ENCODE measurements at places on chromosomes 3 and 15. TPM values are rescaled to one million over a fixed set of nuclear protein-coding genes. Genes with fewer than 3 reads are reported as not detected.
A peak's percentile ranks its signal among the peaks of the same experiment; 100 is the strongest.

FBXO40 gene
- not detected for total RNA-seq

DNA sequence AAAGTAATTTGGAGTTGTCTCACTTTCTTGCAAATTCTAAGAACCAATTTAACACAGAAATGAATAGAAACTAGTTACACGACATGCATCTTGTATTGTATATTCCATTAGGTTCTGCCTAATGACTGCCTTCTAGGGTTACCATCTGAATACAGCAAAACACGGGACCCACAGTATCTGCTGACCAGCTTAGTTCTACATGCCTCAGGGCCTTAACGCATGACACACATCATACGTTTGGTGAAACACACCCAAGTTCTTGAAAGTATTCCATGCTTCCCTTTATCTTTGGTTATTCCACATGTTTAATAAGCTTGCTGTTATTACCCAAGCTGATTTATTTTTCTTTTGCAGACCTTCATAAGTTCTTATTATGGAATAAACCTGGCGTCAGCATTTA is 27.9 kb downstream of the APH1B start:
- no peak for DNase-seq

- no peak for DNase-seq
Observed at GRCh38 chr3:38549486-38549885, 53.3 kb downstream of the EXOG start.

DNA sequence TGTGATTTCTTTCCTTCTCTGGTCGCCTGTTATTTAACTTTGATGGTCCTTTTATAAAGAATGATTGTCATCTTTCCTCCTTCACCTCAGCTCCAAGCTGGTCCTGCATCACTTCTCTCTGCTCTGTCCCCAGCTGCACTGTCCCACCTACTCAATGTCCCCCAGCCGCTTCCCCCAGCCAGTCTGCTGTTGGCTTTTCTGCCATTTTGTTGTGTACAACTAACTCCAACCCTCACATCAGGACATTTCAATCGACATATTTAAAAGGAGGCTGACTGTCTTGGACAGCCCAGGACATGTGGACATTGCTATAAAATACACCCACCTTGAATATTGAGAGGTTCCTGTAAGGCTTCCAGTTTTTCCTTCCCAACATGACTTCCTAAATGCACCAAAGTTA is 193.8 kb upstream of the RGMA start:
- no peak for DNase-seq

- no peak for DNase-seq
Observed at GRCh38 chr15:41981371-41982132, 9.2 kb upstream of the EHD4 start.

DNA sequence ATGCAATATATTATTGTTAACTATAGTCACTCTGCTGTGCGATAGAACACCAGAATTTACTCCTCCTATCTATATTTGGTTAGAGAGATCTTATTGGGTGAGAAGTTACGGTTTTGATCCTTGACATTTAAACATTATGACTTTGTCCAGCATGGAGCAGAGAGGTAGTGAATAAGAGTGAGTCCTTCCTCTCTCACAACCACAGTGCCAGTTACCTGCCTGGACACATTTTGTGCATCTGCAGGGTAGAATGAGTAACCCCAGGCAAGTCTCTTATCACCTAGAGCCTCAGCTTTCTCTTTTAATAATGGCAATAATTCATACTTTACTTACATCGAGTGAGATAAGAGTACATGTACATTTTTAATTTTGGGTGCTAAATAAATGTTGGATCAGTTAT is 24.1 kb downstream of the KAT2B start:
- DNase-seq = peak; percentile 86

DNA sequence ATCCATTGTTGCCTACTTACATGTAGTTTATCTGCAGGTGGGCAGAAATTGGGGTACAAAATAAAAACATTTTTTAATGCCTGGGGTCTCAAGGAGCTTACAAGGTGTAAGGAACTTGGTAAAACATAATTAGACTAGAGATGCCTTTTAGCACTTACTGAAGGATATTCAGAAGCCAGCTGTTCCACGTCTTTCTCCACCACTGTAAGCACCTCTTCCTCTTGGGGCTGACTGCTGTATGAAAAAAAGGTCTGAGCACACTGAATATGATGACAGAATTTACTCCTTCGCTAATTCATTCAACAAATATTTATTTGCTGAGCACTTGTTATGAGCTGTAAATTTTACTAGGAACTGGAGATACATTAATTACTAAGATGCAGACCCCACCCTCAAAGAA is 539.1 kb downstream of the UNC13C start:
- DNase-seq = no peak

GRK7 gene
- under 0.01 TPM for total RNA-seq

SLC28A1 gene
- total RNA-seq = not detected

DNA sequence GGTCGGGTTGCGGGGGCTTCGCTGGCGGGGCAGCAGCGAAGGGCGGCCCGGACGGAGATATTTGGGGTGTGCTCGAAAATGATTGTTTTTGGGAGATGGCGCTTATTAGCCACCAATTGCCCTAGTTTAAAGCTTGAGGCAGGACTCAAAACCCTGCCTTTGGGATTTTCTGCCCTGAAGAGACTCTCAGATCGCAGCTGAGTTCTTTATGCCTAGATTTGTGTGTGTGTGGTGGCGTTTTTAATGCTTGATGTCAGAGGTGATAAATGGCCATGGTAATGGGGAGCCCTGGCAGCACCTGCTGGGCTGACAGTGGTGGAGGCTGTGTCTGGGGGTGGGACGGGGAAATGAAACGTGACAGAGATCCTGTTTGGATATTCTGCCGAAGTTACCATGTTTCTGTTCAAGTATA is 604 bp downstream of the KCTD6 start:
- DNase-seq = no peak

GRCh38 chr15:88178631-88179030 is 77.9 kb downstream of the NTRK3 start:
- DNase-seq = no peak

GRCh38 chr3:34212656-34213055 is 414.2 kb downstream of the PDCD6IP start:
- peak; percentile 3 for DNase-seq

DNA sequence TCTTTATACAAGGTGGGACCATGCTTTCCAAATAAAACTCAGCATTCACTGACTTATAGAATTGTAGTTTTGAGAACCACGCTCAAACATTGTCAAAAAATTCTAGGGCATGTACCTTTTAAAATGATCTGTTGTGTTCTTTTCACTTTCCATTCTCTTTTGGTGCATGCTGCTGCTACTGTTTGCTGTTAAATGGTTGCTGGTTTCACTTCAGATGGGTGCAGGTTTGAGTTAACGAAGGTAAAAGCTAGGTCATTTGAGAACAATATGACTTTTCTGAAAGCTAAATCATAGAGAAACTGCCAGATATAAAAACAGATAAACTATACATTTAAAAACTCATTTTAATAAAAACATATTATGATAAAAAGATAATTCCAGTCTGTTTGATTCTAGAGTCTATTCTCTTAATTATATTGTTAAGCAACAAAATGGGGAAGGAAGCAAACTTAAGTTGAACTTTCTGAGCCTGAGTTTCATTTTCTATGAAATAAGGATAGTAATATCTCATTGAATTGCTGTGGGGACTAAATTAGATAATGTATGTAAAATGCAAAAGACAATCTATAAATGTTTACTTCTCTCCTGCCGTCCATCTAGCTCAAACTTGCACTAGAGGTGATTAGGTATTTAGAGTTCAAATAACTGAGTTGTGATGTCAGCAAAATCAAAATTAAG is 82.4 kb downstream of the OXSM start:
- DNase-seq = no peak

GRCh38 chr15:76060118-76060989 is 569 bp downstream of the TMEM266 start:
- DNase-seq = no peak

GRCh38 chr3:190546881-190547510 is 33.1 kb downstream of the IL1RAP start:
- DNase-seq = no peak
